ENCODE measurements at places on chromosomes 4 and X.

GRCh38 chr4:4625488-4625887, 83.6 kb upstream of the STX18 start:
- no peak for DNase-seq

DNA sequence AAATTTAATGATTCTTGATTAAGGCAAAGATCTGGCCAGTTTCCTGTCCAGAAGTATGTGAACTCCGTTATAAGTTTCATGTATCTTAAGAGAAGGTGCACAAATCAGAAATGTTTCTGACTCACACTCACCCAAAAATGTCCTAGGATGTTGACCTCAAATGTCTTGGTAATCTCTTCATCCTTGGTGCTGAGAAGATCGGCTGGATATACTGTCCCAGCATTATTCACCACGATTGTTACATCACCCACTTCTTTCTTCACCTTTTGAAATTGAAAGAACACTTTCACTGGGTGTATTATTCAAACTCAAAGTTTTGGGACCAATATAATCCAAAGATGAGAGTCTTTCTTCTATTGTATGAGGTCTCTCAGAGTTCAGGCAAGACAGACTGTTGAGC, 5.7 kb downstream of the HSD17B13 start:
- DNase-seq: no peak

GRCh38 chr4:123783921-123784320, 387.3 kb downstream of the SPRY1 start:
- DNase-seq: no peak

DNA sequence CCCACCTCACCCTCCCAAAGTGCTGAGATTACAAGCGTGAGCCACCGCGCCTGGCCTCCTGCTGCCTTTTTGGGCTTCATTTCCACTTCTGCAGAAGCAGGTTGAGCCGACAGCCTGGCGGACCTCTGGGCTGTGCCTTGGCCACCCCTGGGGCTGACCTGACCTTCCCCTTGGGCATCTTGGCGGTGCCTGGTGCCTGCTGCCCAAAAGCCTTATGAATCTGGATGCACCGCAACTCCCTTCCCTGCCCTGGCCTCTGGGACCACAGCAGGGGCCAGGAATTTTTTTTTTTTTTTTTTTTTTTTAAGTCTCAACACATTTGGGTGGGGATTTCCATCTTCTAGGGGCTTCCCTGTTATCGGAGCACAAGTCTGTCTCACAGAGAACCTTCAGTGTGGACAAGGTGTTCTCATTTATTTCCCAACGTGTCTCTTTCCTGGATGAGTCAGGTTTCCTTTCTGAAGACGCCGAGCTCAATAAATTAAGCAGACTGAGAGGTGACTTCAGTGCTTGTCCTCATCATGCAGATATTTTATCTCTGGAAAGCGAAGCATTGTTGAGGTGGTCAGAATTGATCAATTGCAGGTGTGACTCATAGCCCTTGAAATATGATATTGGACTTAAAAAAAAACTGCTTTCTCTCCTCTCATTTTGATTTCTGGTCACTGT, 79.7 kb downstream of the SHROOM2 start:
- DNase-seq: no peak

DNA sequence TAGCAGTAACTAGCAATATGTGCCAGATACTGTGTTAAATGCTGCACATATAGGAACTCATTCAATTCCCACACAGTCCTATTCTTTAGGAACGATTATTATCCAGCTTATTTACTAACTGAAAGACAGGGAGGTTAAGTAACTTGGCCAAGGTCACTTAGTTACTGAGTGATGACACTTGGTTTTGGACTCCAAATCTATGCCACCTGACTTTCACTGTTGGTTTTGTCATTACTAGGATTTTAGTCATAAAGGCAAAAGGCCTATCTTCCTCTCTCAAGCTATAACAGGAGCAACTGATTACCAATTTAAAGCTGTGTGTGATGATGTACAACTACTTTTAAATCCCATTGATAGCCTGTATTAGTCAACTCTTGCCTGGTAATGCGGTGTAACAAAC, 138.9 kb upstream of the STX18 start:
- no peak for DNase-seq

DNA sequence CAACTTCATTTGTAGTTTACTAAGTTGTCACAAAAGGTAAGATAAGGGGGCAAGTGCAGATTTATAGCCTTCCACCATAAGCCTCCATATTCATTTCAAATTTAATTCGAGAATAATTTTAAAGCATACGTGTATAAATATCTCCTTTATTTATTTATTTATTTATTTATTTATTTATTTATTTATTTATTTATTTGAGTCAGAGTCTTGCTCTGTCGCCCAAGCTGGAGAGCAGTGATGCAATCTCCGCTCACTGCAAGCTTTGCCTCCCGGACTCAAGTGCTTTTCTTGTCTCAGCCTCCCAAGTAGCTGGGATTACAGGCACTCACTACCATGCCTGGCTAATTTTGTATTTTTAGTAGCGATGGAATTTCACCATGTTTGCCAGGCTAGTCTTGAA, 523.4 kb downstream of the FAT4 start:
- DNase-seq: no peak

GRCh38 chr4:5247735-5248134, 196.5 kb downstream of the STK32B start:
- DNase-seq: no peak

DNA sequence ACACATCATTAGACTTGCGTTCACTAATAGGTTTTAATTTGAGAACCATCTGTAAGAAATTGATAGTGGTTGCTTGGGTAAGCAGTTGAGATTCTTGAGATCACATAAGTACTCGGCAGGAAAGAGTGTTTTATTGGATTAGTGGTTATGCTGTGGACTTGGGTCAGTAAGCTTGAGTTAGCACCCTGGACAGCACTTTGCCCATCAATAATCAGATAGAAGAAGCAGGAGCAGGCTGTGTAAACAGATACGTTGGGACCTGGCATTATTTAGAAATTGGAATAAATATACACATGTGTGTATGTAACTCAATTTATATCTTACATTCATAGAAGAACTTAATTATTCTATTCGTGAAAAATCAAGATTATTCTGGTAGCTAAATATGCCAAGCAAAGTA, 357.5 kb upstream of the SMIM31 start:
- DNase-seq: no peak

DNA sequence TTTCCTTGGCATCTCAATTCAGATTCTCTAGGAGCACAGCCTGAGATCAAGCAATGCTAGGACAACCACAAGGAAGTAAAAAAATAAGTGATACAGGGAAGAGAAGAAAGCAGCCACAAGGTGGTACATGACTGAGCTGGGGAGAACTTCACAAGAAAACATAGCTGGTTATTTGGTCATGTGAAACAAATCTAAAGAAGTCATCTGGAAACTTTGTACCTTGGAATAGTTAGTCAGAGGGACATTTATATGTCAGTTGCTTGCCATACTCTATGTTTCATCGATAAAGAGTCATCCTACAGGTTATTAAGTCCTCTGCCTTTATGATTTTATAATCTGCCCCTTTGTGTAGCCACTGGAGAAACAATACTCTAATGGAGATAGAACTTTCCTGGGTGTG, 575.1 kb downstream of the IL15 start:
- DNase-seq: no peak

Data from activated T-cell treated with anti-CD3 and anti-CD28 coated beads for 24 hours (primary cell).